ENCODE measurements at places on chromosomes 3 and 15.

- DNase-seq: peak; percentile 11
These were observed 397.4 kb upstream of the TMCO5A start for GRCh38 chr15:37536967-37537605.

GRCh38 chr15:39579487-39580116 lies 1.3 kb upstream of the THBS1 start:
- no peak for DNase-seq

DNA sequence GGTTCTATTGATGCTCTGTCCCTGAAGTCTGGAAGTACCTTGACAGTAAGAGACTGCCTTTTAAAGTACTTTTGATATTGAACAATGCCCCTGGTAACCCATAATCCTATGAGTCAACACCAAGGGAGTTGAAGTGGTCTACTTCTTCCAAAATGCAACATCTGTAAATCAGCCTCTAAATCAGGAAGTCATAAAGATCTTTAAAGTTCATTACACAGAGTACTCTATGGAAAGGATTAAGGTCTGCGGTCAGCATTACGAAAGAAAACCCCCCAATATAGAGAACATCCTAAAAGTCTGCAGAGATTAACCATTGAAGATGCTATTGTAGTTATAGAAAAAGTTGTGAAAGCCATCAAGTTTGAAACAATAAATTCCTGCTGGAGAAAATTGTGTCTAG lies 52.7 kb upstream of the CMC1 start:
- no peak for DNase-seq

GRCh38 chr3:160012108-160012507 lies 23.5 kb downstream of the IL12A start:
- no peak for DNase-seq

DNA sequence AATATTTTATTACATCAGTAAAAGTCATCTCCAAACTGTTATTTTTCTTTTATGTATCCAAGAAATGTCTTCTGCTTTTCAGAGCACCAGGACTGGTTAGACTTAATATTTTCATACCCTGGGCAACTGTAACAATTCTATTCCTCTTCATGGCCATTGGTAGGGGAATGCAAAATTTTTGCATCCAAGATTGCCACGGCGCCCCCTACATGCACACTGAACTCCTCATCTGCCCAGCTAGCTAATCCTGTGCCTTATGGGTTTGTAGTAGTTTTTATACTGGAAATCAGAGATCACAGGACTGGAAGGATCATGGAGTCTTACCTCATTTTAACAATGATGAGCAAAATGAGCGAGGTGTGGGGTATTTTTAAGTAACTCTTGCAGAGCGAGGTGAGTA lies 74.2 kb downstream of the CRTC3 start:
- no peak for DNase-seq

DNA sequence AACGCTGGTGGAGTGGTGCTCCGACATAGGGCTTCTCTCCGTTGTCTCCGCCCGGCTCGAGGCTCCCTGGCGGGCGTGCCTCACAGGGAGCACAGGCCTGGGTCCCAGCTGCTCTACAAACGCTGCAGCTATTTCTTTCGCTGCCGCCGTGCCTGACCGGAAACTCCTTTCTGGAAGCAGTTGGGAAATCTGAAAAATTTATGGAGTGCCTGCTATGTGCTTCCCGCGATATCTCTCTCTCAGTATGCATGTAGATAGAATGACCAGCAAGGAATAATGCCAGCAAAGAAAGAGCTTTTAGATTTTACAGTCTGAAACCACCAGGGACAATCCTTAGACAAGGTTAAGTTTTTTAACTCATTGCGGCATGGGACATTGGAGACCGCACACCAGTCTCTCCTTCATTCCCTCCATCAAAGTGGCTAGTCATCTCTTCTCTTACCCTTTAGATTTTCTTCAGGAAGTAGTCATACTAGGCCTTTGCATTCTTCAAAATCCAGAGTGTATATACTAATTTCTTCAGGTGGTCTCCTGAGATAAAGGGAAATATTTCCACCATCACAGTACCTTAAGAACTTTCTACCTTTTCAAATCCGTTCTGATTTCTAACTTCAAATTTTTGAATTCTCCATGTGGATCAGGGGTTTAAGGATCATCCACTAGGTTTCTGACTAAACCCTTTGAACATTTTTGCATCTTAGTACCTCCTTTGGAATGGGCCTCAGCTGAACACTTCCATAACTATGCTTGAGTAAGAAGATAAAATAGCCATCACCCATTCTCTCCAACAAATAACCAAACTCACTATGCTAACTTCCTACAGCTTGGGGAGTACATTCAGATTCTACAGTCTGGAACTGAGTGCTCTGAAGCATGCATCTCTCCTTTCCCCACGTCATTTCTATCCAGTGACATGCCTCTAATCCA lies 1.1 kb upstream of the NPHP3 start:
- no peak for DNase-seq

DNA sequence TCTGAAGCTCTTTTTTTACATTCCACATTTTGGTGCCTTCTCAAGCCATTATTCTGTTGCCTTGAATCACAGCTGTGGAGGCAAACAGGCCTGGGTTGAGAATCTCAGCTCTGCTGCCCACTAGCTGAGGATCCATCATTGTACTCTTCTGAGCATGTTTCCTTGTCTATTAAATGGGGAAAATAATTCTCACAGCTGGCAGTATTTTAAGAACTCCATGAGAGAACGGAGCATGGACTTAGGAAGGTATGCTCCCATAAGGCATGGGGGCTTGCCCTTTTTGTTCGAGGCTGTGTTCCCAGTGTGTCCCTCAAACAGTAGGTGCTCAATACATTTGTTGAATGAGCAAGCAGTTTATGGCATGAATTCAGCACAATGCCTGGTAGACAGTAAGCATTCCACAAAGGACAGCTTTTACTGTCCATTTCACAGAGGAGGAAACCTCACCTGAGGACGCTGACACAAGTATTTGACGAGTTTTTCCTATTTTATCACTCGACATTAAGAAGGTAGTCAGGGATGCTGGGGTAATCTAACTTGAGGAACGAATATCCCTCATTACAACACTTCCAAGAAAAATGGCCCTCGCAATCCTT lies 2.1 kb upstream of the PTPRG start:
- no peak for DNase-seq

DNA sequence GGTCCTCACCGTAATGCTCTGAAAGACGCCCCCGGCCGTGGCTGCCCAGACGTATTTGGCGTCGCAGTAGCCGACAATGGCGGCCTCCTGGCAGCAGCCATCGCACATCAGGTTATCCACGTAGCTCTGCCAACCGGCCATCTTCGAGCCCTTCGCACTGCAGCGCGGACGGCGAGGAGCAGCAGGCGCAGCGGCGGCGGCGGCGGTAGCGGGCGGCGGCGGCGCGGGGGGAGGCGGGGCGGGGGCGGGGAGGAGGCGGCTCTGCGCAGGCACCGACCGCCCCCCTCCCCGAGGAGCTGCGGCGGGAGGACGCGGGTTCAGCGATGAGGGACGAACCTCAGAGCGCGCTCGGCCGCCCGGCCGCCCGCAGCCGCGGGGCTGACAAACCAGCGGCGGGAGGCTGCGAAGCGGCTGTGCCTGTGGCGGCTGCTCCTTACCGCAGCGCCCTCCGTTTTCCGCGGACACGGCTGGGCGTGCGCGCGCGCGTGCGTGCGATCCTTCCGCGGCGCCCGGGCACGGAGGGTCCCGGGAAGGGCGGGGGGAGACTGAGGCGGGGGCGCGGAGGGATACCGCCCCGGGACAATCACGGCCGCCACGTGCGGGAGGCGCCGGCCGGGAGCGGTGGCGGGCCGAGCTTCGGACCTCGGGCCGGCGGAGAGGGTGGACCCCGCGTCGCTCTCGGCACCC lies at the start of gene PFN2:
TSS of gene PFN2 (minus strand) at position 180 of the 687 bp plus-strand sequence. CDS start at position 141, 39 bp downstream.
- no peak for DNase-seq

- peak; percentile 27 for DNase-seq
These were observed 1.4 kb downstream of the ST6GAL1 start for GRCh38 chr3:186931532-186932280.

GRCh38 chr3:14803981-14804834 lies 14.6 kb upstream of the FGD5 start:
- no peak for DNase-seq

DNA sequence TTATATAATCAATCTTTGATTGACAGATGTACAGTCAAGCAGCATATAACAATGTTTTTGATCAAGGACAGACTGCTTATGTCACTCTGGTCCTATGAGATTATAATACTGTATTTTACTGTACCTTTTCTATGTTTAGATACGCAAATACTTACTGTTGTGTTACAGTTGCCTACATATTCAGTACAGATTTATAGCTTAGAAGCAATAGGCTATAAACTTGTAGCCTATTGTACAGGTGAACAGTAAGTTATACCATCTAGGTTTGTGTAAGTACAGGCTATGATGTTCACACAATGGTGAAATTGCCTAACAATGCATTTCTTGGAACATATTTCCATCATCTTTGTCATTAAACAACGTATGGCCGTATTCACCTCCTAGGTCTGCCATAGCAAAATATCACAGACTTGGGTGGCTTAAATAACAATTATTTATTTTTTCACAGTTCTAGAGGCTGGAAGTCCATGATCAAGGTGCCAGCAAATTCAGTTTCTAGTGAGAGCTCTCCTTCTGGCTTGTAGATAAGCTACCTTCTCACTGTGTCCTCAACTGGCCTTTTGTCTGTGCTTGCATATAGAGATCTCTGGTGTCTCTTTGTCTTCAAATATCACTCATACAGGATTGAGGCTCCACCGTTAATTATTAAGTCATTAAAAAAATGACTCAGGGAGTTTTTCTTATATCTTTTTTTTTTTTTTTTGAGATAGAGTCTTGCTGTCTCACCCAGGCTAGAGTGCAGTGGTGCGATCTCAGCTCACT lies 89.1 kb downstream of the EBLN2 start:
- no peak for DNase-seq

GRCh38 chr3:108602249-108602934 lies 12.9 kb downstream of the DZIP3 start:
- DNase-seq: no peak

- no peak for DNase-seq
These were observed 93.2 kb upstream of the ARHGEF3 start for GRCh38 chr3:56894881-56895431.

DNA sequence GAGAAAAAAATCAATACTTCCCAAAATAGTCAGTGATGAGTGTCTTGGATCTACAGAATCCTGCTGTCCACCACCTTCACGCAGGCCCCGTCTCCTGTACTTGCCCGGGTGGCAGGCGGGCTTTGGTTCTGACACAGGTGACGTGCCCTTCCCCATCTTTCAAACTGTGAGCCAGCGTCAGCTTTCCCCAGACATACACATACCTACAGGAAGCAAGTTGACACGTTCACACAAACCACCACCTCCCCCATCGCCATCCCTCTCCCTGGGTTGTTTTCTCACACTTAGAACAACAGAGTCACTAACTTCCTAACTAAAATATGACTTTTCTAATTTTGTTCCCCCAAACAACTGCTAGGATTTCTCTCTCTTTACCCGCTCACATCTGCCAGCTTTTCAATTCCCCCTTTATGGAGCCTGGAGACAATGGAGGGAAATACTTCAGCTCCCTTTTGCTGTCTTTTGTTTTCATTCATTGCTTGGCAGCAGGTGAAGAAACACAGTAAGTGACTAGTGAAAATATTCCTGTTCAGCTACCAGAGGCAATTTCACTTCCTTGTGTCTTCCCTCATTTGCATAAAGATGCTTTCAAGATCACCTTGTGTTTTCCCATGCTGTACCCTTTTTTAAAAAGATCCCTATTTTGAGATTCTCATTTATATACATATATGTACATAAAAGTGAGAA lies 248.3 kb downstream of the SLCO3A1 start:
- no peak for DNase-seq

DNA sequence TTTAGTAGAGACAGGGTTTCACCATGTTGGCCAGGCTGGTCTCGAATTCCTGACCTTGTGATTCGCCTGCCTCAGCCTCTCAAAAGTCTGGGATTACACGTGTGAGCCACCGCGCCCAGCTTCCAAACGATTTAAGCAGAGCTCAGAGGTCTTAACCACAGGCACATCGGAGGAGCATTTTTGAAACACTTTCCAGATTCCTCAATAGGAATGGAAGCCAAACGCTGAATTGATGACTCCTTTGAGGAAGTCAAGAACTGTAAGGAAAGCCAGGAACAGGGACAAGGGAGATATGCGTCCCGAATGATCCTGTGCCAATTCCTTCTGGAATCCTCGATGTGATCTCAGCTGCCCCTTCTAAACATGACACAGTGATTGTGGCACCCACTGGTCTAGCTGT lies 40.0 kb downstream of the TRH start:
- DNase-seq: no peak

GRCh38 chr3:143514109-143514508 lies 334.2 kb downstream of the SLC9A9 start:
- DNase-seq: no peak

GRCh38 chr3:38648659-38649499 lies 608 bp downstream of the SCN5A start:
- DNase-seq: no peak

DNA sequence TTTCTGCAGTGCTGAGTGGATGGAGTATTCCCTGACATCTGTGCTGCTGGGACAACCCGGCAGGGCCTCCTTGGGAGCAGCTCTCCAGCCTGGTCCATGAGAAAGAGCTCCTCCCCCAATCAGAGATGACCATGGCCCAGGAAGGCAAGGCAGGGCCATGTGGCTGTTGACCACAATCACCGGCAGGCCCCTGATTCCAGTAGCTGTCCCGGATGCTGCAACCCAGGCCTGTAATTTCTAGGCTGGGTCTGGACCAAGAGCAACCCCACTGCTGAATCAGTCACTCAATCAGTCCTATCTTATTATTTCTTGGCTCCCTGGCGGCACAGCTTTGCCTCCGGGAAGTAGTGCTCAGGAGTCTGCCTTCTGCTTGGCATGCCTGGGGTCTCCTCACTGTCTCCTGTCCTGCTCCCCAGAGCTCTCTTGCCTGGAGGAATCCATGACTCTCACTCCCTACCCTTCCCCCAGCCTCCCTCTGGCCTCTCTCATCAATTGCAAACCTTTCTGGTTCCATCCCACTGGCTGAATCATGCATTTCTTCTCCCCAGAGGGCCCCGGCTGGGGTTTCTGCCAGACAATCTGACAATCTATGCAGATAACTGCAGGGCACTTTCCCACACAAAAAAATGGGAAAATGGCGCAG lies 32.6 kb upstream of the ITGA11 start:
- no peak for DNase-seq

DNA sequence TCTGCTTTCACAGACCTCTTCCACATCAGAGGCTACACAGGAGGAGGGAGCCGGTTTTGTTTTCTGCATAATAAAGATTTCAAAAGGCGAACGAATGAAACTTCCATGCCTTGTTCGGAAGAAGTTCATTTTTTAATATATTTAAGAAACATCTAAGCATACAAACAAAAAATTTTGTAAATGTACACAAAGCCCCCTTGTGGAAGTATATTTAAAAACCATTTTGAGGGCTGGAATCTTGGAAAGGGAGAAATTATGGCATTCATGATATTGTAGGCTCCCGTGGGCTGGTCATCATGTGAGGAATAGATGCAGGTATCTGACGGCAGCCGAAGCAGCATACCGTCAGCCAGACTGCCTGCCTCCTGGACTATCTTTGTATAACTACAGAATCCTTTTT lies 90.4 kb downstream of the MECOM start:
- DNase-seq: no peak
